ENCODE measurements at places on chromosomes 7 and 10.

- no peak for DNase-seq
These were observed 504.3 kb downstream of the DNAJB6 start for GRCh38 chr7:157840914-157841772.

DNA sequence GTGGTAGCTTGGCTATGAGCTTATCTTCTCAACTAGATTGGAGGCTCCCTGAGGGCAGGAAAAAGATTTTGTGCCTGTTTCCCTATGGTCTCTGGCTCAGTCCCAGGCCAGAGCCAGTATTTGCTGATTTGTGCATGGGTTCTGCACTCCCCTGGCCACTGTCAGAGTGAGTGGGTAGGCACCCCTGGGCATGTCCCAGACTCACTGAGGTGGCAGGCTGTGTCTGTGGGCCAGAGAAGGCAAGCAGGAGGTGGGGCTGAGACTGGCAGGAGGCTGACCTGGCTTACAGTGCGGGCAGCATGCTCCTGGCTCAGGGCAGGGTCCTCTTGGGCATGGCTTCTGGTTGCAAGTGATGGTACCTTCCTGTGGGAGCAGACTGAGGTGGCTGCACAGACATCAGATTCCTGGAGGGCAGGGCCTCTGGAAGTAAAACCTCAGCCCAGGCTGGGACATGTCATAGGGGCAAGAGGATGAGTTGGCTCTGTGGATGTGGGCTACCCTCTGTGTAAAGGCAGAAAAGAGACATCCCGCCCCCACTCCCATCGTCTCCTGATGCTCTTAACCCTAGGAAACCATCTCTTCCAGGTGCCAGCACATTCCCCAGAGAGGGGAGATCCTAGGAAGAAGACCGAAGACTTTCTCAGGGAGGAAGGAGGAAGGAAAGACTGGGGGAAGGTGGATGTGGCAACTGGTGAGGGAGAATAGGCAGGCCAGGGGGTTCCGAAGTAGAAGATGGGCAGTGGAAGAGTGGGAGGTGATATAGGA is 4.3 kb downstream of the KCP start:
- DNase-seq, result no peak

GRCh38 chr7:131293018-131293417 is 34.7 kb upstream of the MKLN1 start:
- DNase-seq, result no peak

DNA sequence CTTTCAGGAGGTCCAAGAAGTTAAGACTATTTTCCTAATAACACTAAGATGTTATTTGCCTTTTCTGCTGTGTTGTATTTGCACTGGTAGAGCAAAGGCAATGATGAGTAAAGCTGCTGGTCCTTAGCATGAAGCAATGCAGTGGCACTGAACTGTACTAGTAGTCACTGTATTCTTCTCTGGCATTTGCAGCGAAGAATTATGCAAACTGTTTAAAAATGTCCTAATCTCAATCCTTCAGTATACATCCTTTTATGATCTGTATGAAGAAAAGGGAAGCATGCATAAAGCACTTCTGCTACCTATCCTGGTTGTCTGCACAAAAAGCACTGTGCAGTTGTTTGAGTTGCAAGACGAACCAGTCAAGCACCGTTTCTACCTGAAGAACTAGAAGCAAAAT is 20.4 kb downstream of the IGF2BP3 start:
- no peak for DNase-seq

Data from suprapubic skin (tissue), 4 donors.